ENCODE measurements at places on chromosomes 5 and 9. TPM values are rescaled to one million over a fixed set of nuclear protein-coding genes. Genes with fewer than 3 reads are reported as not detected.

GRCh38 chr5:31442058-31442745 is 89.7 kb downstream of the DROSHA start:
- H3K27me3 ChIP-seq, result no peaks in the 10 kb centered on the region
- no peak for DNase-seq
- no peak overlapping the region for H3K4me3 ChIP-seq
- no peak overlapping the region for H3K27ac ChIP-seq

SRD5A1 gene
- total RNA-seq, result 2.5 TPM

GRCh38 chr9:137814841-137815240 is 62.7 kb upstream of the CACNA1B start:
- no peak overlapping the region for H3K27ac ChIP-seq
- H3K27me3 ChIP-seq, result no peaks in the 10 kb centered on the region
- H3K4me1 ChIP-seq, result peaks cover 3% of the 10 kb centered on the region

DNA sequence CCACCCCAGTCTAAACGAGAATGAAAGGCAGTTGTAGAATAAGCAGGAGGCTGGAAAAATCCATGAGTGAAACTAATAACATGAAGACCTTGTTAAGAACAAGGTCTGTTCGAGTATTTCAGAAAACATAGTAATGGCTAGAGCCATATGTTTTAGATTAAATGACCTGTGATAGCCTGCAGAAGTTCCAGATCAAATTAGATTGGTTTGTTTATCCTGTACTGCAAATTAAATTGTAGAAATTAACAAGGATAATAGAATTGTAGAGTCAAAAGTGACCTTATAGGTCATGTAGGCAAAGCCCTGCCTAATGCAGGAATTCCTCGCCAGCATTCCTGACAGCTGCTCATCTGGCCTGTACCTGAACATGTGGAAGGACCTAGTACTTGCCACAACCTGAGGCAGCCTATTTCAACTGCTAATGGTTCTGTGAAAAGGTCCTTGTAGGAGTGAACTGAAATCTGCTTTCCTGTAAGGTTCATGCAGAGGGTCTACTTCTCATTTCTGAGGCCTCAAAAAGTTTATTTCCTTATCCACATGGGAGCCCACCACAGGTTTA is 17.2 kb downstream of the LIX1 start:
- peaks cover 4% of the 10 kb centered on the region for H3K4me1 ChIP-seq
- no peak overlapping the region for H3K27ac ChIP-seq
- DNase-seq, result no peak
- no peaks in the 10 kb centered on the region for H3K27me3 ChIP-seq
- no peak overlapping the region for H3K4me3 ChIP-seq
- H3K36me3 ChIP-seq, result no peaks in the 10 kb centered on the region

PHAX gene
- total RNA-seq, result 29.4 TPM

Data from left ventricle myocardium inferior (tissue), 1 donor.